ENCODE measurements at places on chromosomes 2 and 18.

DNA sequence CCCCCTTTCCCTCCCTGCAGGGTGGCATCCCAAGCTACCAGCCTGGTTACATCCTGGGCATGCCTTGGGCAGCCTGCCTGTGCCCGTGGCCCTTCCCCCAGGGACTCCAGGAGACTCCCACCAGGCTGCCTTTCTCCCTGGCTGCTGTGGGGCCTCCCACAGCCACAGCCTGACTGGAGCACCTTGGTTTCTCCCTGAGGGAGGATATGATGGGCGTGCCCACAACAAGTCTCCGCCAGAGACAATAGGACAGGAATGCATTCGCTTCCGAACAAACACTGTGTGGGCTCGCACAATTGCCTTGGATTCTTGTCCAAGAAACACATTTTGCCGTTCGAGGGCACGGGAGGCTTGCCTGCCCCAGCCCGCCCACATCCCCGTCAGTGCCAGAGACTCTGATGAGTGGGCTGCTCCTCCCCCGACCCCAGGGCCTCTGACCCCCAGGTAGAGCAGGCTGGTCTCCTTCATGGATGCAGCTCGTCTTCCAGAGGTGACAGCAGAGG is 102.1 kb downstream of the SMAD7 start:
- DNase-seq: no peak

GRCh38 chr18:79870301-79871025 is 72.7 kb downstream of the KCNG2 start:
- no peak for DNase-seq

GRCh38 chr2:25332571-25332970 is 9.2 kb downstream of the DNMT3A start:
- no peak for DNase-seq

DNA sequence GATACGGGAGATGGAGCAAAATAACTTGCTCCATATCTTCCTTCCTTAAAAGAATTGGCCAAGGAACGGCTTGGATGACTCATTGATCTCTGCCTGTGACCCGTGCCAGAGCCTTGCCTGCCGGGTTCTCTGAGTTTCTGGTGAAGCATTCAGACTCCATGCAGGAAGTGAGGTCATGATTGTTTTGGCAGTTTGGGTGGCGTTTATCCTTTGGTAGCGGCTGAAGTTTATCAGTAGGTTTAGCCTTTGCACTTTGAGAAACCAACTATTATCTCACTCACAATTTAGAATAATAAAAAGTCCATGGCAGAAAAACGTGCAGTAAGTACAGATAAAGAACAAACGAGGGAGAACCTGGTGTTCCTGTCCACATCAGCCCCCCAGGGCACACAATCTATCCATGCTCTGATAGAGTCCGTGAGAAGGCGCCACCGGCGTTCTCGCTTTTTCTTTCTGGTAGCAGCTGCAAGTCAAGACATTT is 15.0 kb upstream of the CTAGE1 start:
- DNase-seq: no peak

- no peak for DNase-seq
These were observed 293.9 kb upstream of the PARD3B start for GRCh38 chr2:204251158-204251997.

DNA sequence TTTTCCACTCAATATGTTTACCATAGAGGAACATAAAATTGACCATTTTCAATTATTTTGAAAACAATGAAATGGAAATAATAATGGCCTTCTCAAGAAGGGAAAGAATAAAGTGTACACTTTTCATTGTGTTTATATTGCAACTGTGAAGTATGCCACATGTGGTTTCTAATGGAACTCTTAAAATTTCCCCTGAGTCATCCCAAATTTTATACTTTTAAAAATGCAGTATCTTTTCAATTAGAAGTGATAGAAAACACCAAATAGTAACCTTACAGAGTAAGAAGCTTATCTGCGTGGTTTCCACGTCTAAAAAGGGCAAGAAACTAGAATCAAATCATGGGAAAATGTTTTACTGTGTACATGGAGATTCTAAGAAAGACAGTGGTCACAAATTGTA is 70.0 kb downstream of the SCG2 start:
- DNase-seq: no peak
